ENCODE measurements at places on chromosomes 1 and 21.

- DNase-seq, result peak; percentile 61
These were observed at the start of gene RASAL2 for GRCh38 chr1:178093951-178094738. RASAL2 (plus strand) TSS chr1:178094104; CDS start chr1:178094493, 389 bp downstream.

DNA sequence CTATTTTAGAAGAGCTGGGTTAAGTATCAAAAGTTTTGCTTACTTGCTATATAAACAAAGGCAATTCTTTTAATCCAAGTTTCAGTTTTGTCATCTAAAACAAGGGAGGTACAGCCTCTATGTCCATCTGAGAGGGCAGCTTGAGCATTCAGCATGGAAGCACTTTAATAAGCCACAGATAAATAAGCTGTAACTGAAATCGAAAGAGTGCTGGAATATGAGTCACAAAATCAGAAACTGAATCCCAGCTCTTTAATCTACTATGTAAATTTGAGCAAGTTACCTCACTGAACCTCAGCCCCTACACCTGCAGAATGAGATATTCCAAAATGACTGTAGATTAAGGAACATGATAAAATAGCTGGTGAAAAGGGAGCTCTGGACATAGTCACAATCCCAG is 80.0 kb upstream of the HP1BP3 start:
- no peak for DNase-seq

- DNase-seq, result no peak
These were observed 10.5 kb upstream of the C1orf105 start for GRCh38 chr1:172410027-172410426.

- no peak for DNase-seq
These were observed 1.7 kb downstream of the CEP170 start for GRCh38 chr1:243253211-243253925.

- DNase-seq, result no peak
These were observed 123.5 kb downstream of the PTPN14 start for GRCh38 chr1:214427871-214428277.

DNA sequence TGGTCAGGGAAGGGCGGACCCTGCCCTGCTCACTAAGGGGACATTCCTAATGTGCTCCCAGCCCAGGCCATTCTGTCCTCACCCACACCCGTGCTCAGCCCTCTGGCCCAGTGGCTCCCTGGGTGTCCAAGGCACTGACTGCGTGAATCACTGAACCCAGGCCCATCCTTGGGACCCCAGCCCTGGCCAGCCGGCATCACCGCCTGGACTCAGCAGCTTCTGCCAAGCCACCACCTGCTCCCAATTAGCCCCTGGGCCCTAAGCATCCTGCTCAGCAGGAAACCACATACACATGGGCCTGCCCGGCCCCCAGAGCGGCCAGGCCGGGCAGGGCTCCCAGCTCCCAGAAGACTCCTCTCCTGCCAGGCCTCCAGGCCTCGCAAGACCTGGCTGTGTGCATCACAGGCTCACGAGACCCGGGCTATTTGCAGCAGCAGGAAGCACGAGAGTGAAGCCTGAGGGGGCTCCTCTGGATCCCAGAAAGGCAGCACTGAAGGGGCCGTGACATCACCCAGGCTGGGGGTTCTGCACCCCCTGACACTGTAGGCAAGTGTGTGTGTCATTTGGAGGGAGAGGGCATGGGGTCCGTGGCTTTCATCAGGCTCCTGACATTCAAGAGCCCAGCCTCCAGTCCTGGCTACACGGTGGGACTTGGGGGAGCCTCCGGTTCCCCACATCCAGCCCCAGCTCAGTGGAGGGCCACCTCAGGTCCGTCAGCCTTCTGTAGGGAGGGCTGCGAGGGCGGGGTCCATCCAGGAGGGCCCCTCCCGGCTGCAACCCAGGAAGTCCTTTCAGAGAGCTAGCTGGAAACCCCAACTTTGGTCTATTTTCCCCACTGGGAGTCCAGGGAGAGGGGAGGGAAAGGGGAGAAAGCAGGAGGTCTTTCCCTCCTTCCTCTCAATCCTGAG is 1.6 kb downstream of the MFAP2 start:
- DNase-seq, result no peak

- DNase-seq, result no peak
These were observed 282.6 kb downstream of the BARHL2 start for GRCh38 chr1:90434460-90434859.

GRCh38 chr1:234977875-234978396 is 150.7 kb downstream of the TOMM20 start:
- peak; percentile 64 for DNase-seq
